Esophagus squamous epithelium (tissue), 5 donors: ENCODE measurements at places on chromosomes 7 and 10.

DNA sequence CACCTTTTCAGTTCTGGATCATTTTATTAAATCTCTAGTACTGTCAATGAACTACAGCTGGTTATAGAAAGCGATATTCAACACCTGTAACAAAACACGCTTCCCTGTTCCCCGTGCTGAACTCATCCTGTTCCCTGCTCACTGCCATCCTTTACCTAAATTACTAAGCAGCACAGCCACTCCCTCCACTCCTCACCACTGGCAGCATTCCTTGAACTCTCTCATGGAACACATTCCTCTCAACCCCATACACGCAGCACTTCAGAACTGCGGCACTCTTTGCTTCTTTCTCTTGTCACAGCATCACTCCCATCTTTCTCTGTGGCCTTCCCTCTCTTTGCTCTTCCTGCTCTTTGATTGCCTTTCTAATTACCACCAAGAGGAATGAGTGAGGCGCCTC lies 27.4 kb downstream of the RELN start:
- no peak for DNase-seq

GRCh38 chr10:4132216-4132556 lies 347.2 kb upstream of the KLF6 start:
- no peak for DNase-seq

DNA sequence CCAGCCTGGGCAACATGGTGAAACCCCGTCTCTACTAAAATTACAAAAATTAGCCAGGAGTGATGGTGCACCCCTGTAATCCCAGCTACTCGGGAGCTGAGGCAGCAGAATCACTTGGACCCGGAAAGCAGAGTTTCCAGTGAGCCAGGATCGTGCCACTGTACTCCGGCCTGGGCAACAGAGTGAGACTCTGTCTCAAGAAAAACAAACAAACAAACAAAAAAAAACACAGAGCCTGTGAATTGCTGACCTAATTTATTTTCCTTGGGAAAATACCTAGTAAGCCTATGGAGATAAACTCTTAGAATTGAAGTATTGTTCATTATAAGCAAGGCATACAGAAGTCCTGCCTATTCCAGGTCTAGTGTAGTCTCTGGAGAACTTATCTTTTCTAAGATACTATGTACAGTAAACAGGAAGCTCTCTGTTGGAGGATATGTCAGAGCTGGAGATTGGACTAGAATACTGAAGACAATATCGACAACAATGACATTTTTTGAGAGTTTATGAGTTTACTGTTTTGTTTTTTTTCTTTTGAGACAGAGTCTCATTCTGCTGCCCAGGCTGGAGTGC lies 14.9 kb downstream of the GTF2I start:
- DNase-seq = no peak

GRCh38 chr7:143379611-143380259 lies 1.4 kb upstream of the ZYX start:
- no peak for DNase-seq

- DNase-seq = no peak
These were observed 1.2 kb downstream of the ZNF33B start for GRCh38 chr10:42637142-42637541.

- DNase-seq = peak; percentile 30
These were observed 106.7 kb downstream of the SNX10 start for GRCh38 chr7:26398427-26398755.

- DNase-seq = no peak
These were observed 26.1 kb upstream of the GPR26 start for GRCh38 chr10:123640016-123640535.

DNA sequence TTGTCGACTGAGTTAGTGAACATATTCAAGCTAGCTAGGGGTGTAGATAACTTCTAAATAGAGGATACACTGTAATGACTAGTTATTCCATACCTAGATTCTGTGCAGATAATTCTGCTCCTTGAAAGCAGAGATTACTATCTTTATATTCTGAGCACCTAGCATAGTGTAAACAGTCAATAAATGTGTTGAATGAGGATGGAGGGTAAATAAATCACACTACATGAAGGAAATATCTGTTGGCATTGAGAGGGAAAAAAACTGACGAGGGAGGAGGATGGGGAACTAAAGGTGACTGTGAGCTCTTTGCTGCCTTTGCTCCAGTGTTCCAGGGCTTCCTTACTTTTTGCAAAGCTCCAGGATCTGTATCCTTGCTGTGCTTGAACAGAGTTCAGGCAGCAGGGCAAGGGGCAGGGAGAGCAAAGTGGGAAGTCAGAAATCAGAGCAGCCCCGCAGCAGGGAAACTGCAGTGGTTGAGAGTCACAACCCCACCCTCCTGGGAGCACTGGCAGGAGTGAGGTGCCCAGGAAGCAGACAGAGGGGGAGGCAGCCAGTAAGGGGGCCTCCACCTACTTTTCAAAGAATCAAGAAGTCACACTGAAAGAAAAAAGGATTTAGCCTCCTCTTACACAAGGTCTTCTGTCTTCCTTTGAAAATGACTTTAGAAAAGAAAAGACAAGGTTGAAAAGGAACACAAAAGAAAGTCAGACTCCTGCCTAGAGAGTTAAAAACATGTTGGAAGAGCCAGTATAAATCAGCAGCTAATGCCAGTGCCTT lies 71.8 kb upstream of the LRRN3 start:
- DNase-seq = no peak

- no peak for DNase-seq
These were observed 133.0 kb upstream of the KLF14 start for GRCh38 chr7:130867039-130867438.

DNA sequence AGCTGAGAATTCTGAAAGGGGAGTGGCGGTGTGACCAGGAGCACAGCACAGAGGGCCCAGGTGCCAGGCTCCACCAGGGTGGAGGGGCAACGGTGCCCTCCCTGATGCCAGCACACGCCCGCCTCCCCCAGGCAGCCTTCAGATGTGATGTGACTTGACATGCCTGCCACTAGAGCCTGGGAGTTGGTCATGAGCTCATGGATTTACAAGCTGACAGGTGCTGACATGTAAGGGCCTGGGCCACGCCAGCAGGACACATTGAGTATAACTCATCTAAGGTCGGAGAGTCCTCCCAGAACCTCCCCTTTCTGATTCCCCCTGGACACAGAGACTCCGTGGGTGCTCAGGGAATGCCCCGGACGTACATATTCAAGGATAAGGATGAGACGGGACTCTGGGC lies 74.2 kb downstream of the LSM5 start:
- DNase-seq = no peak

DNA sequence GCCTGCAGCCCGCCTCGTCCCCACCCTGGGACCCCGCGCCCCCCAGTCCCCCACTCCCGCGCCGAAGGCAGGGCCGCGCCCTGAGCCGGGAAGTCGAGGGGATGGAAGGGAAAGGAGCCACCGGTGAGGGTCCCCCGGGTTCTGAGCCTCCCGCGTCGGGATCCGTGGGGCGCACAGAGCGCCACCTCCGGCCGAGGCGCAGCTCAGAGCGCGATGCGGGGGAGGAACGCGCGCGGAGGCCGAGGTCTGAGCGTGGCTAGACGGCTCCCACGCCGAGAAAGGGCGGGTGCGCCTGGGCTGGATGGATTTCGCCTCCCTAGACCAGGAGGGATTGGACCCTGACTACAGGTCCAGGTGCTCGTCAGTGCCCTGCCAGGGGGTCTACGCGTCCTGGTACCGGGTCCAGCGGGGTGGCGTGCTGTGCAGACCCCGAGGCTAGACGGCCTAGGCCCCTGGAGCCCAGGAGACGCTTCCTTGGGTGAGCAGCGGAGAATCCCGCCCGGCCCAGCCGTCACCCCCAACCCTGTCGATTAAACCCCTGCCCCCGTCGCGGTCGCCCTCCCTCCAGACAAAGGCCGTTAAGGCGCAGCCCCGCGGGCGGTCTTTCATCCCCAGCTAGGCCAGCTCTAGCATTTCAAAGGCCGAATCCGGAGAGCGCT lies 986 bp upstream of the PDGFA start:
- no peak for DNase-seq

DNA sequence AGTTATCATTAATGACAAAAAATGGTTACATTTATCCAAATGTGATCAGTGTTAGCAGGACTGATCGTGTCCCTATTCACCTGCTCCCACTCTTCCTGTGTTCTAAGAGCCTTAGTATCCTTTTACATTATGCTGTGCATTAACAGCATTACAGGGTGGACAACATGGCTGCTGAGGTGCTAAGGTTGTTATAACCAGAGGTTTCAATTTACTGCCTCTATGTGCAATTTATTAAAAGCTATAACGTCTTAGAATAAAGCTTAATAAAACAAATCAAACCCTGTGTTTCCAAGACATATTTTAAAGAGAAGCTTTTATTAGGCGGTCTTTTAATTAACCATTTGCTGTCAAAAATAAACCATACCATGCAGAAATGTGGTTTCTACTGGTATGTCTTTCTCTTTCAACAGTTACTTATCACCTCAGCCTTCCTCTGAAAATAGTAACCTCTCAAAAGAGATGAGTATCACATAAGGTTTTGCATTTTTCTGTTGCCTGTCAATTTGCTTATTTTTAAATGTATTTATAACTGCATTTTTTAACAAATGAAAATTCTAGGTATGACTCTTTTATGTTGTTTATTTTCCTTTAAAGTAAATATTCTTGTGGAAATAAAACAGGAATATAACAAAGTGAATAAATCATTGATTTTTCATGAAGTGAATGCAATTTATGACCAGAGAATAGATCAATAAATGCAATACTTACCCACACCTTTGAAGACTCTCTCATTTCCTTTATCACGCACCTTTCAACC lies 849.8 kb upstream of the SORCS1 start:
- DNase-seq = no peak

- DNase-seq = no peak
These were observed 5.7 kb upstream of the LMOD2 start for GRCh38 chr7:123649964-123650363.

DNA sequence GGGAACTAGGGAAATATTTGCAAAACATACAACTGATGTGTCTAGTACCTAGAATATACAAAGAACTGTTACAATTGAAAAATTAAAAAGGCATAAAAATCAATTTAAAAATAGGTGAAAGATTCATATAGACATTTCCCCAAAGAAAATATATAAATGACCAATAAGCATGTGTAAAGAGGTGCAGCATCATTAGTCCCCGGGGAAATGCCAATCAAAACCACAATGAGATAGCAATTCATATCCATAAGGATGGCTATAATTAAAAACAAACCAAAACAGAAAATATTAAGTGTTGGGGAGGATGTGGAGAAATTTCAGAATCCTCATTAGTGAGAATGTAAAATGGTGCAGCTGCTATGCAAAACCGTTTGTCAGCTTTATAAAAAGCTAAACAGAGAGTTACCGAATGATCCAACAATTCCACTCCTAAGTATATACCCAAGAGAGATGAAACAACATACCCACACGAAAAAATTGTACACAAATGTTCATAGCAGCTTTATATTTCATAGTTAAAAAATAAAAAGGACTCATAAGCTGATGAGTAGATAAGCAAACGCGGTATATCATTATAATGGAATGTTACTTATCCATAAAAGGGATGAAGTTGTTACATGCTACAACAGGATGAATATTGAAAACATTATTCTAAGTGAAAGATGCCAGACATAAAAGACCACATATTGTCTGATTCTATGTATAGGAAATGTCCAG lies 210.1 kb upstream of the INHBA start:
- DNase-seq = no peak

- no peak for DNase-seq
These were observed 59.4 kb downstream of the HTR7 start for GRCh38 chr10:90798482-90798881.

- no peak for DNase-seq
These were observed 128.9 kb downstream of the CELF2 start for GRCh38 chr10:11146402-11147171.

- DNase-seq = no peak
These were observed 8.5 kb upstream of the UNCX start for GRCh38 chr7:1224086-1224716.

DNA sequence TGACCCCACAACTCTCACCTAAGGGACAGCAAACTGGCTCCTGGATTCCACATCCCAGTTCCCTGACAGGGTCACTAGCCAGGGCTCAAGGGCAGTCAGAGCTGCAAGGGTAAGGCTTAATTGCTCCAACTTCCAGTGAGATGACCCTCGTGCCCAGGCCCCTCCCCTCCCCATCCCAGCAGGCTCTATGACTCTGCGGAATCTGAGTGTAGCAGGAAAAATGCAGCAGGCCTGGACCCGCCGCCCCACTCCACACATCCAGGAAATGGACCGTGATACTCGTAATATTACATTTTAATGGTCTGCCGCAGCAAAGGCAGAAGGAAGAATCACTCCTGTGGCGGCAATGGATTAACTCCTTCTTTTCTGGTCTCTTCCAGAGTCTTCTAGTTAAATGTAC lies 91.7 kb upstream of the CHST15 start:
- no peak for DNase-seq

GRCh38 chr10:11773761-11774441 lies 31.7 kb downstream of the ECHDC3 start:
- no peak for DNase-seq

GRCh38 chr7:1664711-1665548 lies 5.1 kb upstream of the ELFN1 start:
- no peak for DNase-seq

- DNase-seq = no peak
These were observed 67.7 kb downstream of the CASD1 start for GRCh38 chr7:94577357-94577756.

- DNase-seq = no peak
These were observed 473.7 kb downstream of the SUGCT start for GRCh38 chr7:40608321-40609075.
